ENCODE measurements at places on chromosomes 6 and 20.

- DNase-seq: no peak
These were observed 166.4 kb upstream of the UST start for GRCh38 chr6:148580442-148580841.

- no peak for DNase-seq
These were observed 54.5 kb downstream of the GINS1 start for GRCh38 chr20:25461786-25462545.

GRCh38 chr20:50115041-50115512 is 2.1 kb upstream of the UBE2V1 start:
- DNase-seq: no peak

- no peak for DNase-seq
These were observed 16.3 kb downstream of the BPI start for GRCh38 chr20:38320221-38320620.

- DNase-seq: no peak
These were observed 9.2 kb downstream of the SPATA2 start for GRCh38 chr20:49906101-49906604.
